ENCODE measurements at places on chromosomes 3 and 15.

- DNase-seq = no peak
Observed at GRCh38 chr15:90588427-90588826, 58.7 kb downstream of the CRTC3 start.

GRCh38 chr15:62306851-62307504 is 141.9 kb upstream of the C2CD4B start:
- DNase-seq = peak; percentile 93

GRCh38 chr15:39886418-39886817 is 33.6 kb downstream of the GPR176 start:
- DNase-seq = peak; percentile 51

- DNase-seq = no peak
Observed at GRCh38 chr3:112089956-112090886, 4.0 kb downstream of the C3orf52 start.

- DNase-seq = peak; percentile 55
Observed at GRCh38 chr15:44193651-44194322, 1.3 kb downstream of the FRMD5 start.

- peak; percentile 77 for DNase-seq
Observed at GRCh38 chr15:29018995-29019976, 133.5 kb downstream of the APBA2 start.

- DNase-seq = no peak
Observed at GRCh38 chr3:54671511-54671910, 256.3 kb downstream of the LRTM1 start.

GRCh38 chr15:78249131-78249530 is 14.8 kb upstream of the ACSBG1 start:
- no peak for DNase-seq

DNA sequence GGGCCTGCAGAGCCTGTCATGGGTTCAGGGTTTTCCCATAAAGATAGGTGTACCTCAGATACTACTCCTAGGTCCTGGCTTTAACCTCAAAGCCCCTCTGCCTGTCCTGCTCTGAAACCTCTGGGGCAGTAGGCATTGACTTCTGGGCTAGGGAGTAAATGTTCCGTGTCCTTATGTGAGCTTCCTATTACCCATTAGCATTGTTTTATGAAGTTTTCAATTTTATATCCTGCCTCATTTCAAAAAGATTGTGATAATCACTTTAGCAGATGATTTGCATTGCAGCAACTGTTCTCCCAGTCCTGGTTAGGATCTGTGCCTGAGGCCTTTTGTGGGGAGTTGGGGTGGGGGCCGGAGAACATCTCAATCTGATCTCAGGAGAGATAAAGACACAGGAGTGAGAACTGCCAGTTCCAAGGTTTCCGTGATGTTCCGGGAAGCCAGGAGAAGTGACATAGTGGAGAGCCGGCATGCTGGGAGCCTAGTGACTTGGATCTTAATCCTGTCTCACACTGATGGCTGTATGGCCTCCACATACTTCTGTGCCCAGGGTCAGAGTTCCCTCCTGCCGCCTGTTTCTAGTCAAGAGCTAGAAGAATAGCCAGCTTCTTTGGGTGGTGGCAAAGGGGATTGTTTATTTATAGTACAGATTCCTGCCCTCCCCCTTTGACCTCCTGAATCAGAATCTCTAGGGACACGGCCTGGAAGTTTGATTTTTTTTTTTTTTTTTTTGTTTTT is 10.6 kb downstream of the TPM1 start:
- peak; percentile 88 for DNase-seq

DNA sequence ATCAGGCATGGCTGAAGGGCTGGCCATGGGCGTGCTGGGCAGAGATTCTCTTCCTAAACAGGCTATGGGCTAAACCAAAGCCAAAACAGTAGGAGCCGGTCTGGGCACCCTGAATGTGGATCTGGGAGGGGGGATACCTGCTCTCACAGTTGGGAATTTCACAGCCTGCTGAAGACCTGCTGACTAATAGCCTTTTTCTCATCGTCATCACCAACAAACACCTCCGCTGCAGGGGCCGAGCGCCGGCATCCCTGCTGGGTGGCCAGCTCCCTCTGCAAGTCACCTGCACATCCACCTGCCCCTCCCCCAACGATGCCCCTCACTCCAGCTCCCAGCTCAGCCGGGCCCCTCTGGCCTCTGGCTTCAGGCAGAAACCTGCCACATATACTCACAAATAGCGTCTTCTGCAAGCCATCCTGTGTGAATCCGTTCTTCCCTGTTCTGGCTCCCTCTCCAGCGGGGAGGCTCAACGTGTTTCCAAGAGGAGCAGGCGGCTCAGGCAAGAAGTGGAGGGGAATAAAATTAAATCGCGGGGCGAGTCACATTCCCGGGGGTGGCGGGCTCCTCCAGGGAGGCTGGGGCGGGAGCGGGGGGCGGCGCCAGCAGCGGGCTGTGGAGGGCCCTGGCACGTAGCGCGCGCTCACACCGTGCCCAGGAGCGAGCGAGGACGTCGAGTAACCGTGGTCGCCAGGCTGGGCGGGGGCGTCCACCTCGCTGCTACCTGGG is 466 bp downstream of the IQSEC1 start:
- DNase-seq = no peak

- peak; percentile 30 for DNase-seq
Observed at GRCh38 chr3:108090049-108090700, 656 bp downstream of the CD47 start.

- no peak for DNase-seq
Observed at GRCh38 chr15:60413231-60413824, 15.5 kb upstream of the ANXA2 start.

GRCh38 chr3:37935290-37935668 is 55.3 kb upstream of the VILL start:
- DNase-seq = no peak

DNA sequence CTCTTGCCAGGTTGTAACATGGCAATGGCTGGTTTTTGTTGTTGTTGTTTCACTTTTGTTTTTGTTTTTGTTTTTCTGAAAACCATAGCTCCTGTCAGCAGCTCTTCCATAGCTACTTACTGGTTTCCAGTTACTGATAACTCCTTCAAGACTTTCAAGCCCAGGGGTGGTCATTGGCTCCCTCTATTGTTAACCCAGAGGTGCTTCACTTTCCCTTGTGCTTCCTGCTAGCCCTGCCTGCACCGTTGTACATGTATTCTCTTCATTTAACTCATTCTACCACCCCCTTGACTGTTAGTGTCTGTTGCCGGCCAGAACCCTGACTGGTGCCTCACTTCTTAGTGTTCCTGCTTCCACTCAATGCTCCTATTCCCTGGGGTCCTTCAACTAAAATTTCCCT is 4.2 kb upstream of the TRAT1 start:
- DNase-seq = peak; percentile 42

GRCh38 chr15:29747837-29748417 is 74.3 kb downstream of the TJP1 start:
- peak; percentile 6 for DNase-seq

GRCh38 chr3:46291046-46291445 is 48.8 kb downstream of the CCR3 start:
- DNase-seq = no peak

- DNase-seq = peak; percentile 89
Observed at GRCh38 chr3:73298243-73299183, 237.1 kb downstream of the EBLN2 start.

GRCh38 chr3:198093112-198093679 is 133.2 kb downstream of the LMLN start:
- no peak for DNase-seq

DNA sequence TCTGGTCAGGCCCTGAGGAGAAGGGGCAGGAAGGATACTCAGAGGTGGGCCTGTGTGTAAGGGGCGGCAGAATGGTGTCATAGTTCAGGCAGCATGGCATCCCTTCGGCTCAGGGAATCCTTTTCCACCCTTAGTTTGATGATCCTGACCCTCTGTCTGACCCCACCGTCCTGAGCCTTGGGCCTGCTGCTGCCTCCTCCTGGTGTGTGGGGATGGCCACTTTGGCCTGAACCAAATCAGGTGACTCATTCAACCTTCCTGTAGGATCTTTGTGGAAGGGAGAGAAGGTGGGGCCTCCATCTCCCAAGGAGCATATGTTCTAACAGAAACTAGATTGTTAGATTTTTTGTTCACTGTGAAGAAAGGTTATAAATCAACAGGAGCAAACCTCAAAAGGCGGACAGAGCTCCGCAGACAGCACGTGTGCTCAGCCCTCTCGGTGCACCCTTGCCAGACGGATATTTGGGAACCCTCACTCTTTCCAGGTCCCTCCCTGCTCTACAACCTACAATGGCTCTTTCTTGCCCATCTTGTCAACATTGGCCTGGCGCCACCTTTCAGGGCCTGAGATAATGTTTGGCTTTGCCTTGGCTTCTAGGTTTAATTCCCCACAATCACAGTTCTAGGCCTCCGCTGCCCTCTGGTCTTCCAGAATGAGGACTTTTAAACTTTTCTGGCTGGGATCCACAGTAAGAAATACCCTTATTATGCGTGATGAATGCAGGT is 21.7 kb downstream of the THSD4 start:
- DNase-seq = no peak

DNA sequence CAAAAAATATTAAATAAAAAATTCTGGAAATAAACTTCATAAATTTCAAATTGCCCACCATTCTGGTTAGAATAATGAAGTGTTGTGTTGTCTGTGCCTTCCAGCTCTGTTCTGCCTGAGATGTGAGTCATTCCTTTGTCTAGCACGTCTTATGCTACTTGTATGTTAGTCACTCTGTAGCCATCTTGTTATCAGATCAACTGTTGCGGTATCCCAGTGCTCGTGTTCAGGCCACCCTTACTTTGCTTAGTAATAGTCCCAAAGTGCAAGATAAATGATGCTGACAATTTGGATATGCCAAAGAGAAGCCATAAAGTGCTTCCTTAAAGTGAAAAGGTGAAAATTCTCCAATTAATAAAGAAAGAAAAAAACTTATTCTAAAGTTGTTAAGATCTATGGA is 527.5 kb downstream of the NAALADL2 start:
- DNase-seq = no peak

GRCh38 chr15:85329561-85330422 is 50.6 kb upstream of the AKAP13 start:
- peak; percentile 39 for DNase-seq

DNA sequence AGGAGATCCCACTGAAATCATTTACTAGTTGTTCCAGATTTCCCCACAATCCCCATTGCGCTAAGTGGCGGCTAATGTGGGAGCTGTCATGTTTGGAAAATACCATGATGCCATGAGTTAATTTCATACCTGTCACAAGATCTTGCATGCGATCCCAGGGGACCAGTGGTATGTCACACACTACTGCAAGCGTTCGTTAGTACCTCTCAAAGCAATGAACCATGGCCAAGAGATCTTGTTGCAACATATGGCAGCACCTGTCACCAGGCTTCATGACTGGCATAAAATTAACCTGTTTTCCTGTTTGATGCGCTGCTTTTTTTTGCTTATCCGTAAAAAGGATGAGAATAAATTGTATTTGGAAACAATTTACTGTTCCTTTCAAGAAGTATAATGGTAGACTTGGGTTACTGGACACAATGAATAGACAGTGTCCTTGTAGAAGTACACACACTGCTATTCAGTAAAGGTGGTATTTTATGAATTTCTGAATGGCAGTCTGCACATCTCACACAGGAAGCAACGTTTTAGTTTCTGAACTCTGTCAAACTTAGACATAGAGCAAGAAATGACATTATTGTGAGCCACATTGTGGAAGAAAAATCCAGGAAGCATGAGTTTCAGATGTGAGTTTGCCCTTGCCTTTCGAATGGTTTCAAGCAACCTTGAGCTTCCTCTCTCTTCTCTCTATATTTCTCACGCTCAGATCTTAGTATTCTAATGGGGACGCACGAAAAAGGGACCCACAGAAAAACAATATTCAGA is 81.9 kb downstream of the CHL1 start:
- DNase-seq = peak; percentile 62

- DNase-seq = no peak
Observed at GRCh38 chr3:99648101-99648500, 9.7 kb downstream of the COL8A1 start.

Measured in NCI-H526 (cell line).